Natural killer cell (primary cell): ENCODE measurements at places on chromosomes 2 and 18. TPM values are rescaled to one million over a fixed set of nuclear protein-coding genes. Genes with fewer than 3 reads are reported as not detected.

SLC30A3 gene
- not detected for total RNA-seq

DNA sequence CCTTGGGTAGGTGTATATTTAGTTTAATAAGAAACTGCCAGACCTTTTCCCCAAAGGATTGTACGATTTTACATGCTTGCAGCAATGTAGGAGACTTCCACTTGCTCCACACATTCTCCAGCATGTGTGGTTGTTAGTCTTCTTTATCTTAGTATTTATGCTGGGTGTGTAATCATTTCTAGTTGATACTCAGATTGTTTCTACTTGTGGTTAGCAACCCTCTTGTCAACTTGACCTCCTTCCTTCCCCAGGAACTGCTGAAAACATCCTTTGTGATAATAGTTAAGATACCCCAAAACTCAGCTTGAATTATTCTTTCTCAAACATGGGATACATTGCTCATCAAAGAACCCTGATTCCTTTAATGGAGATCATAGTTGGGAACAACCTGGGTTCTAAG, 37.2 kb upstream of the CYBRD1 start:
- DNase-seq, result no peak

DNA sequence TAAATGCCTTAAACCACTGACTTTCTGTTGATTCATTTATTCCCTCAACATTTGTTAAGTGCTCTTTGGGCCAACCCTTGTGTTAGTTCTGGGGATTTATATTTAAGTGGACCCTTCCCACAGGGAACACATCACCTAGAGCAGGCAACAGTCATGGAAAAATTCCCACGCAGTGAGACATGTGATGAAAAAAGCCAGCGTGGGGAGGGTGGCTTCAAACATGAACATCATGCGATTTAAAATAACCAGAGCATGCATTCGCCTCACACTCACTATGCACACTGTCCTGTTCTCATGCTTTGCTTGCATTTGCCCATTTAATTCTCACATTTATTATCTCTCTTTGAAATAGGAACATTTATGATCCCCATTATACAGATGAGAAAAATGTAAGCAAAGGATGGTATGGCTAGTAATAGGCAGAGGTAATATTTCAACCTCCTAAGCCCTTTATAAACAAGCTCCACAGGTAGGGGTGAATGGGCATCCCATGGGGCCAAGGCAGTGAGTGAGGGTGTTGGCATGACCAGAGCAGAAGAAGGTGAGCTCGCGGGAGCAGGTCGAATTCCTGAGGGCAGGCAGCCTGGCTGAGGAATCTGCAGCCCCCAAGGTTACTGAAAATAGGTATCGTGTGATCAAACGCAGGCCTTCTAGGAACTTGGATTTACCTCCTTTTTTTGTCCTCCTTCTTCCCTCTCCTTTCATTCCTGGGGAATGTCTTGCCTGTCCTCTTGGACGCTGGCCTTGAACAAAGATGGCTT, 297.8 kb downstream of the MYCN start:
- no peak for DNase-seq

CFAP53 gene
- 0.24 TPM for total RNA-seq

GULP1 gene
- not detected for total RNA-seq

GRCh38 chr2:46462936-46463335, 16.4 kb upstream of the TMEM247 start:
- DNase-seq, result no peak

COMMD1 gene
- 24.3 TPM for total RNA-seq

DNA sequence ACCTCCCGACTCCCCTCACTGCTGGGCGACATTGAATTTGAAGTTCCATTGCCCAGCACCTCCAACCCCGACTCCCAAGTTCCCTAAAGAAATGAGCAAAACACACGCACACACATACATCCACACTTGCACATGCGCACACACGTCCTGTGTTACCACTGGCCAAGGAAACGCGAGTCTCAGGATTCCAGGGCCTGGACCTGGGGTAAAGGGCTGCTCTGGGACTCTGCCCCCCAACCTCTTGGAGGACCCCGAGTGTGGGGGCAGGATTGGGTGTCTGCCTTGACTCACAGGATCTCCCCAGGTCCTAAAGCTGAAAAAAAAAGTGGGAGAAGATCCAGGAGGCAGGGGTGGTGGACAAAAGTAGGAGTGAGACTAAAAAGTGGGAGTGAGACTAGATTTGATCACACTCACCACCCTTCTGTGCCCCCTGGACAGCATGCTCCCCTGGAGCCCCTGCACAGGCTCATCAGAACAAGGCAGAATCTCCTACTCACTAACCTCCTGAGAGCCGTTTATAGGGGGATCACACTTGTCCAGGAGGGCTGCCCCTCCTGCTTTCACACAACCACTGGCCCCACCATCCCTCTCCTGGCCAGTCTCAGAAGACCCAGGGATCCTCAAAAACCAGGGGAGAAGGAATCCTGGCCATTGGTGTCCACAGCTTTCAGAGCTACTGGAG, 202.2 kb downstream of the TNS1 start:
- no peak for DNase-seq

ALPI gene
- not detected for total RNA-seq

RPRM gene
- total RNA-seq, result not detected

DNA sequence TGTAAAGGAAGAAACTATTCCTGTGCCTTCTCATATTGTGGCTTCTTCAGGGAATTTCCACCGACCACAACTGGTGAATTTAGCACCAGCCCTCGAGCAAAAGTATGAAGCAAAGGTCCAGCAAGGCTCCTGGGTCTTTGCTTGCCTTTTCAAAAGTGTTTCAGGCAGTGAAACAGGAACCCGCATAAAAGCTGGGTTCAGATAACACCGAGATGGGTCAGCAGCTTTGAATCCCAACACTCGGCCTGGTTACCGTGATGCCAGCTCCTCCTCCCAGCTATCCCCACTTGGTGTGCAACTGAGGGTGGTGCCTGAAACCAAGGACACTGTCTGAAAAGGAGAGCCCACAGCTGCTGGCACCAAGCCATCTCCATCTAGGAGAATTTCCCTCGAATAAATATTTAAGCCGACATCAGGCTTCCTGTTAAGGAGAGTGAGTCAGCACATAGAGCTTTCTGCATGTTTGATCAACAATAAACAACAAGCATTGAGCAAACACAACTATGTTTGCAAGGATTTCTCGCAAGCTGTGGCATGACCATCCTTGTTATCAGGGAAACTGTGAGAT, 69.5 kb downstream of the ANTXR1 start:
- no peak for DNase-seq

RAB12 gene
- 21.3 TPM for total RNA-seq

C2orf78 gene
- not detected for total RNA-seq

GRCh38 chr18:27995770-27996502, 181.0 kb downstream of the CDH2 start:
- DNase-seq, result no peak

ZFAND2B gene
- 83.4 TPM for total RNA-seq

- DNase-seq, result no peak
These were observed 3.7 kb upstream of the ADI1 start for GRCh38 chr2:3522961-3523421.

DNA sequence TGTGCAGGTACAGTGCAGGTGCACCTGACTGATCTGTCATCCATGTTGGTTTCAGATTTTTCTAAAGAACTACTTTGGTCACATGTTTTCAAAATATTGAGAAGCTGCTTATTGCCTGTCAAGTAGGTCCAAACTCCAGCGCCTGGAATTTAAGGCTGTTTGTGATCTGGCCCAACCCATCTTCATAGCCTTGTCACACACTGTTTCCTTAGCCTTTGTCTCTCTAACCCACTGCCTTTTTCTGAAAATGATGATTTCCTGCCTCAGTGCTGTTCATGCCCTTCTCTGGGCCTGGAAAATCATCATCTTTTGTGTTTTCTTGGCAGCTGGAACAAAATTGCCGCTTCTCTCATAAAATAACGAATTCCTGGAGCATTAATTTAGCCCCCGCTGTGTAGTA, 7.2 kb downstream of the LIMS1 start:
- DNase-seq, result no peak

LIMS4 gene
- total RNA-seq, result 0.33 TPM
